ENCODE measurements at places on chromosomes 7 and 10.

- no peak for DNase-seq
Observed at GRCh38 chr10:107103174-107104025, 61.1 kb downstream of the SORCS1 start.

DNA sequence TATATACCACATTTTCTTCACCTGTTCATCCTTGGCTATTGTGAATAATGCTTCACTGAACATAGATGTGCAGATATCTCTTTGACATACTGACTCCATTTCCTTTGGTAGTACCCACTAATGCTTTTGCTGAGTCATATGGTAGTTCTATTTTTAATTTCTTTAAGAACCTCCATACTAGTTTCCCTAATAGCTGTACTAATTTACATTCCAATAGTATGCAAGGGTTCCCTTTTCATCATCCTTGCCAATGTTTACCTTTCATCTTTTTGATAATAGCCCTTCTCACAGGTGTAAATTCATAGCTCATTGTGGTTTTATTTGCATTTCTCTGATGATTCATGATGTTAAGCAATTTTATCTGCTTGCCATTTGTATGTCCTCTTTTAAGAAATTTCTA is 159.9 kb downstream of the CALCR start:
- DNase-seq: no peak

- no peak for DNase-seq
Observed at GRCh38 chr7:146709451-146710027, 592.9 kb downstream of the CNTNAP2 start.

- no peak for DNase-seq
Observed at GRCh38 chr7:75889826-75890225, 11.0 kb downstream of the RHBDD2 start.

- DNase-seq: no peak
Observed at GRCh38 chr10:110129490-110129889, 77.9 kb upstream of the MXI1 start.

DNA sequence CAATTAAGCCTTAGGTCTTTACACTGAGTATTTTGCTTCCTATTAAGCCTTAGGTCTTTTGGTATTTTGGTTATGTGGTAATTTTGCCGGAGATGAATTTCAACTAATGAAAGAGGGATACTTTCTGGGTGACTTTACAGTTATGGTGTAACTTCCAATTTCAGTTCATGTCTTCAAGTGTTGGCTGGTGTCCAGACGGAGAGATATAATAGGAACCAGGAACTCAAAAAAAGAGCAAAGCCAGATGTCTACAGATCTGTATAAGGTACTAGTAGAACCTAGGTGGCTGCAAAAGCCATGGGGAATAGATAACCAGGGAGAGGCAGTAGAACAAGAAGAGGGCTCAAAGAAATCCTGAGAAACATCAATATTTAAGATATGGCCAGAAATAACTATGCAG is 12.3 kb downstream of the ERCC6 start:
- no peak for DNase-seq

DNA sequence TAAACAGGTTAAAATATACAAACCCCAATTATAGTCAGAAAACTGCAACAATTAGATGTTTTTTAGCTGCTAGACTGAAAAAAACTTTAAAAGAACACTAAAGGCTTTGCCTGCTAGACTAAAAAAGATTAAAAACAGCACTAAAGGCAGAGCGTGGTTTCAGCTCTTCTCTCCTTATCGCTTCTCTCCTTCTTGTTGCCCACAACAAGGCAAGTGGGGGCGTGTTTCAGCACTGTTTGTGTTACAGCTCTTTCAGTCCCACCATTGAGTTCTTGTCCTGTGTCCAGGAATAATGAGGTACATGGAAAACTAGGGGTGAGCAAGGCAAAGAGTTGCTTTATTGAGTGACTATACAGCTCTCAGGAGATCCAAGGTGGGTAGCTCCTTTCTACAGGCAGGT is 112.3 kb downstream of the HPSE2 start:
- DNase-seq: no peak

- DNase-seq: no peak
Observed at GRCh38 chr10:58209669-58210068, 58.0 kb downstream of the IPMK start.

- DNase-seq: peak; percentile 57
Observed at GRCh38 chr10:101297901-101298486, 56.0 kb upstream of the BTRC start.

DNA sequence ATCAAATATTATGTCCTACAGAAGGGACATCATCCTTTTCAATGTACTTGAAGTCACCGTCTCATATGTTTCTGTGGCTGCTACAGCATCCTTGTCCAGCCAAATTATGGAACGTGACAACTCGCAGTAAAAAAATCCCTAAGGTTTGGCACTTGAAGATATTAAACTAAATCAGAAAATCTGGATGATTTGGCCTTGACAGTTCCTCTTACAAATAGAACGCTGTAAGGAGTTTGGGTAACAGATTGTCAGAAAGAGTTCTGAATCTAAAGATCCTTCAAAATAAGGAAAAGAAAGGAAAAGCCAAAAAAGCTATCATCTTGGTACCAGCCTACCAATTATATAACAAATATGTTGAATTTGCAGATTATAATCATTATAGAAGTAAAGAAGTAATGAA is 21.0 kb downstream of the XRCC2 start:
- DNase-seq: no peak

DNA sequence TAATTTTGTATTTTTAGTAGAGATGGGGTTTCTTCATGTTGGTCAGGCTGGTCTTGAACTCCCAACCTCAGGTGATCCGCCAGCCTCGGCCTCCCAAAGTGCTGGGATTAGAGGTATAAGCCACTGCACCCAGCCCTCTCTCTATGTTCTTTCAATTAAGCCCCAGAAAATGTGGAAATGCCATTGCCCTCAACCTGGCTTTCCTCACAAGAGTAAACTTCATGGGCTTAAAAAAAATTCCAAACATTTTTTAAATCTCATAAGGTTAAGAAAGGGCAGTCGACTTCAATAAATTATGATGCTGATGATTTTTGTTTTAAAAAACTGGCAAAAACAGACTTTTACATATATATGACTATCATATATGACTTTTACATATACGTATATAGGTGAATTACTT is 107.6 kb downstream of the TES start:
- no peak for DNase-seq

DNA sequence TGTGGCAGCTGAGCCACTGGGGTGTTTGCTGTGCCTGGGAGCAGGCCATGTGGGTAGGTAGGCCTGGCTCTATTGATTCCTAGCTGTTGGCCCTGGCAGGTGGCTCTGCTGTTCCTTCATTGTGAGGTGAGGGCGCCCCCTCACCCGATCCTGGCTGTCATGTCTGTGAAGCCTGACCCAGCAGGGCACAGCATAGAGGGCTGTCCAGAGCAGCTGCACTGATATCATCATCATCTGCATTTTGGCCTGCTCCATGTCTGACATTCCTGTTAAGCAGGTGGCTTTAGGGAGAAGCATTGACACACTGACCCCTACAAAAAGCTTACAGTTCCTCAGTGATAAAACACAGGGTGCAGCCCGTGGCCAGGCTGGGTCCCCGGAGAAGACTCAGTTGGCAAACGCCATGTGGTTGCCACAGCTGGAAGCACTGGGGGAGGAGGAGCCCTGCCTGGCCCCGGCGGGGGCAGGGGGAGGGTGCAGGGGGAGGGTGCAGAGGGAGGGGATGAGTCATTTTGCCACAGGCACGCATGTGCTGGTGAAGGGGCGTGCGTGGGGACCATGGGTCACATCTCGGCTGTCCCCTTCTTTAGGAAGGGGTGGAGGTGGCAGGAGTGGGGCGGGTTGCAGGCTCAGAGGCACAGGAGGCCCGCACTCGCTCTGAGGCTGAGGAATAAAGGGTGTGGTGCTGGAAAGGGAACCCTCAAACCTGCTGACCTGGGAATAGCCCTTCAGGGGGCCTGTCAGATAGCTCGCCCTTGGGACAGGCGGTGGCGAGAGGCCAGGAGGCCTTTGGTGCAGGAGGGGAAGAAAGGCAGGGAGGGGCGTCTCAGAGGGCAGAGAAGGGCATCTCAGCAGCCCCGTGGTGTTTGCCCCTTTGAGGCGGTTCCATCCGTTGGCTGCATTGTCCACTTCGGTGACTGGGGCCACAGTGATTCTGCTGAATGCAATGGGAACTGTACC is 31.6 kb downstream of the IKZF1 start:
- DNase-seq: peak; percentile 84

- DNase-seq: no peak
Observed at GRCh38 chr10:76113952-76114351, 682.5 kb downstream of the LRMDA start.

- DNase-seq: no peak
Observed at GRCh38 chr7:89238156-89238555, 442.6 kb upstream of the TEX47 start.

DNA sequence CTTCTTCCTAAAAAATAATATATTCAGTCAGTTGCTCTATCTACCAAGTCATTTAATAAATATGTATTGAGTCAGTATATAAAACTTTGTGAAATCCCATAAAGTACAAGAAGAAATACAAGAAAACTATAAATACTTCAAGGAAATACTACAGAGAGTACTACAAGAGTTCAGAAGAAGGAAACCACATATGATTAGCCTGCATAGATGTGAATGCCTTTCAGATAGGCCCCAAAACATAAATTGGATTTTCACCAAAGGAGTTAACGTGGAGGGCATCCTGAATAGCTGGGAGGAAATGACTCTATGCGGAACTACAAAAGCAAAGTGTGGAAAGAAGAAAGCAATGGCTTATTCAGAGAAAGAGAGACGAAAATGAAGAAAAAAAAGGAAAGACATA is 120.1 kb downstream of the LRRN3 start:
- no peak for DNase-seq

DNA sequence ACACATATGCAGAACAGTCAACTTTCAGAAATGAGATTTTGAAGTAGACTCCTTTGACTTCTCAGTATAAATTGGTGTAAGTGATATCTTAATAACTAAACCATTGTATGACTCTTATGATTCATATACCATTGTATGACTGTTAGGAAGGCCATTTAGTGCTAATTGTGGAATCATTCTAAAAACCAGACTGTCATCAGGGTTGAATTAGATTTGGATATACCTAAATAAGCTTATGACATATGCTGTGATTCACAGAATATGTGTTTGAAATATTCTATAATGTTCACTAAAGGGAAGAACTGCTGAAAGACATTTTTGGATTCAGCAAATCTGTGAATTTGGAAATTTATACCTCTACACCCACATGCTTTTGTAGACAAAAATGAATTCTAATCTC is 438.1 kb downstream of the MDFIC start:
- no peak for DNase-seq

GRCh38 chr7:88888684-88889083 is 93.1 kb upstream of the TEX47 start:
- peak; percentile 43 for DNase-seq

- DNase-seq: no peak
Observed at GRCh38 chr7:66055321-66055956, 20.2 kb upstream of the ASL start.

- DNase-seq: no peak
Observed at GRCh38 chr7:112495156-112495788, 14.5 kb downstream of the LSMEM1 start.

DNA sequence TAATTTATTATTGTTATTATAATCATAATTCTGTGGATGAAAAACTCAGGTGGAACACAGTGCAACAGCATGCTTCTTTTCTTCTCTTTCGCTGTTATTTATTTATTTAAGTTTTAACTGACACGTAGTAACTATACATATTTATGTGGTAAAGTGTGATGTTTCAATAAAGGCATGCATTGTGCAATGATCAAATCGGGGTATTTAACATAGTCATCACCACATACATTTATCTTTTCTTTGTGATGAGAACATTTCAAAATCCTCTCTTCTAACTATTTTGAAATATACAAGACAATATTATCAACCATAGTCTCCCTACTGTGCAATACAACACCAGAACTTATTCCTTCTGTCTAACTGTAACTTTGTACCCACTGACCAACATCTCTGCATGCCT is 152.5 kb upstream of the LYZL1 start:
- DNase-seq: no peak

DNA sequence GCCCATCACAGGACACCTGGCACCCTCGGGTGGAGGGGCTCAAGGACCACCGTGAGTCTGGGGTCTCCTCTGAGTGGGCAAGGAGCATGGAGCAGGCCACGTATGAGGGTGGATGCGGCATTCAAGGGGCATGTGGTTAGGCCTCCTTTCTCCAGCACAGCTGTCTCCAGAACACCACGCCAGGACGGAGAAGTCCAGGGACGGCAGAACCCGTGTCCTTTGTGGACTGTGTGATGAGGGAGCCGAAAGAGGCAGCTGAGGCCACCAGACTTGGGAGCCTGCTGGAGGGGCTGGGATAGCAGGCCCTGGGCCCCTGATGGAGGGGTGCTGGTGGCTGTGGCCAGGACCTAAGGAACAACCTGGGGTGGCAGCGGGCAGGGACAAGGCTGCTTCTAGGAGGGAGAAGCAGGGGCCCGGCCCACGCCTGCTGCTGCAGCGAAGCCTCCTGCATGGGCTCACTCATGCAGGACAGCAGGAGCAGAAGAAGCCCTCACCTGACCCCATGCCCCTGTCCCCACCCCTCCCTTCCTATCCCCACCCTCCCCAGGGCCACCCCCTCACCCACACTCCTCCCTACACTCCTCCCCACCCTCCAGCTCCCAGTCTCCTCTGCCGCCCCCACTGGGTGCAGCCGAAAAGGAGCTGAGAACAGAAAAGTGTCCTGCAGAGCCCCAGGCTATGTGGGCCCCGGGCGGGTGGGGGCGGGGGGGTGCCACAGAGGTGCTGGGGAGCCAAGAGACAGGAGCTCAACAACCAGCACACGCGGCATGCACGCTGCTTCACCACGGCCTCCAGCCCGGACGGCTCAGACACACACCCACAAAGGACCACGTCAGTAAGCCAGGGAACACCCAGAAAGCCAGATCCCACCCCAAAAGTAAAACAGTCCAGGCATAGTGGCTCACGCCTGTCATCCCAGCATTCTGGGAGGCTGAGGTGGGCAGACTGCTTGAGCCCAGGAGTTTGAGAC is 29.7 kb downstream of the ZFAND2A start:
- no peak for DNase-seq

GRCh38 chr7:561631-562373 is 42.2 kb upstream of the PDGFA start:
- DNase-seq: no peak

GRCh38 chr7:27712217-27712616 is 27.7 kb upstream of the TAX1BP1 start:
- DNase-seq: no peak

GRCh38 chr7:1972744-1973143 is 260.0 kb downstream of the MAD1L1 start:
- no peak for DNase-seq

DNA sequence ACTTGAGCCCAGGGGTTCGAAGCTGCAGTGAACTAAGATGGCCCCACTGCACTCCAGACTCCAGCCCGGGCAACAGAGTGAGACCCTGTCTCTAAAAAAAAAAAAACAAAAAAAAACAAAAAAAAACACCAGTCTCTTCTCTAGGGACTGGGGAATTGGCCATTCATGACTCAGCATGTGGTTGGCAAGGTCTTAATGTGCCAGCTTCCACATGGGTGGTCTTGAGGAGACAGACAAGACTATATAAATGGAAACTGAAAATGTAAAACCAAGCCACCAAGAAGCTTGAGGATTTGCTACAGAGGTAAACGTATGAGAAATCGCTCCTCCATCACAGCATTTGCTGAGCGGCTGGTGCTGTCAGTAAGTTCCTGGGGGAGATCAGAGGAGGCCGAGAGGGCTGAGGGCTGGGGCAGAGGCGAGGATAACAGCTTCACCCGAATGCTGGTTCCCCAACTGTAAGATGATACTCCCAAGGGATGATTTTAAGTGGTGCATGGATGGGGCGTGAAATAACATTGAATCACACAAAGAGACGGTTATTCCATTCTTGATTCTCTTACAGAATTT is 128.7 kb downstream of the C10orf105 start:
- no peak for DNase-seq

All from T-helper 1 cell (primary cell).